ENCODE measurements at places on chromosomes 6 and 20.
A peak's percentile ranks its signal among the peaks of the same experiment; 100 is the strongest.

- no peak for DNase-seq
These were observed 15.5 kb downstream of the TMEM63B start for GRCh38 chr6:44142835-44143234.

GRCh38 chr6:24936641-24937317 is 1.0 kb upstream of the RIPOR2 start:
- DNase-seq: no peak

DNA sequence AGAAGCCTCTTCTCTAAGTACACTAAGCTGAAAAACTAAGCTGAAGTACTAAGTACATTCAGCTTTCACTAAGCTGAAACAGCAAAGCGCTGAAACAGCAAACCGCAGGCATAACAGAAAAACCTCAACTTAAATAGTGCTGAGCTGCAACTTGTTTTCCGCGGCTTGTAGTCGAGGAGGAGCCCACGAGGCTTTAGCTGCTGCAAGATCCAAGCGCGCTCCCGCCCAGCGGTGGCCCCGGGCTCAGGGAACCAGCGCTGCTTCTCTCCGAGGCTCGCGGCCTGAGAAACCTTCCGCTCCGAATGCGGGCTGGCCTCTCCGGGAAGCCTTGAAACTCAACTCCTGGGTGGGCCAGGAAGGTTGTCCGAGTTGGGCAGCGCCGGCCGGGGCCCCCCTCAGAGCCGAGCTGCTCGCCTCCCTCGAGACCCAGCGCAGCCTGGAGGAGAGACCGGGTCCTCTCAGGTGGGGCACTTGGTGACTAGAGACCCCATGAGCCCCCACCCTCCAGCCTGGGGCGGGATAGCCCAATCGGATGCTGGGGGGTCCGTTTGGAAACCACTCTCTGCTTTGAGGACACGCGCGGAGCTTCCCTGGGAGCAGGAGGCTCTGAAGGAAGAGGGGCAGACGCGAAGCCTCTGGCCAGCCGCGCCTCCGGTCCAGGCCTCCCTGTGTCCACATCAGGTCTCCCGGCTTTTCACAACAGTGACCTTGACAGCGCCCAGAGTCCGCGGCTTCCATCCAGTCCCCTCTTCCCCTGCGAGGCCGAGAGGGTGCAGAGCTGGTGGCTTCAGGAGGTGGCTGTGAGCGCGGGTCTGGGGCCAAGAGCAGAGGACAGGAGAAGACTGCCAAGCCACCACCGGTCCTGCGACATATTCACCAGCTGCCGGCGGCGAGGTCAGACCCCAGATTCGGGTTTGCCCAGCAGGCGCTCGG is 38.1 kb upstream of the HLA-E start:
- DNase-seq: no peak

- peak; percentile 32 for DNase-seq
These were observed 732 bp upstream of the STXBP5 start for GRCh38 chr6:147203311-147204059.

DNA sequence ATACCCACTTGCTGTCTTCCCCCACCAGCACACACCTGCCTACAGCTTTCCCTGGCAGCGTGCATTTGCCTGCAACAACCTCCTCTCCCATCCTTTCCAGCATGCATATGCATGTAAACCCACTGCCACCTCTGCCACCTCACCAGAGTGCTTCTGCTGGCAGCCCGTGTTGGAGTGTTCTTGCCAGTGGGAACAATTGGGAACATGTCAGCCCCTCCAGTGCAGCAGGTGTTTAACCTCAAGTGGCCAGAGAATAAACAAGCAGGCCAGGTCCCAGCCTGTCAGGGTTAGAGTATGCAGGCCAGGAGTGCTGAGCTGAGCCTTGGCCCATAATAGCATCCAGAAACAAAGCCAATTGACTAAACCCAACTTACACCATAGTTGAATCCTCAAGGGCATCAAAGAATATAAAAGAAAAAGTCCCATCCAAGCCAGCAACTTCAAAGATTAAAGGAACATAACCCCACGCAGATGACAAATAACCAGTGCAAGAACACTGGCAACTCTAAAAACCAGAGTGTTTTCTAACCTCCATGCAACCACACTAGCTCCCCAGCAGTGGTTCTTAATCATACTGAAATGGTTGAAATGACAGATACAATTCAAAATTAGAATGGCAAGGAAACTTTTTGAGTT is 1212.1 kb upstream of the CITED2 start:
- DNase-seq: no peak

GRCh38 chr6:116682334-116682712 is 1.3 kb downstream of the KPNA5 start:
- no peak for DNase-seq

- DNase-seq: no peak
These were observed 62.3 kb downstream of the ESR1 start for GRCh38 chr6:151869787-151870186.

GRCh38 chr6:38477680-38478260 is 162.0 kb downstream of the BTBD9 start:
- DNase-seq: no peak

- no peak for DNase-seq
These were observed 403.6 kb upstream of the GJE1 start for GRCh38 chr6:141729146-141729545.

DNA sequence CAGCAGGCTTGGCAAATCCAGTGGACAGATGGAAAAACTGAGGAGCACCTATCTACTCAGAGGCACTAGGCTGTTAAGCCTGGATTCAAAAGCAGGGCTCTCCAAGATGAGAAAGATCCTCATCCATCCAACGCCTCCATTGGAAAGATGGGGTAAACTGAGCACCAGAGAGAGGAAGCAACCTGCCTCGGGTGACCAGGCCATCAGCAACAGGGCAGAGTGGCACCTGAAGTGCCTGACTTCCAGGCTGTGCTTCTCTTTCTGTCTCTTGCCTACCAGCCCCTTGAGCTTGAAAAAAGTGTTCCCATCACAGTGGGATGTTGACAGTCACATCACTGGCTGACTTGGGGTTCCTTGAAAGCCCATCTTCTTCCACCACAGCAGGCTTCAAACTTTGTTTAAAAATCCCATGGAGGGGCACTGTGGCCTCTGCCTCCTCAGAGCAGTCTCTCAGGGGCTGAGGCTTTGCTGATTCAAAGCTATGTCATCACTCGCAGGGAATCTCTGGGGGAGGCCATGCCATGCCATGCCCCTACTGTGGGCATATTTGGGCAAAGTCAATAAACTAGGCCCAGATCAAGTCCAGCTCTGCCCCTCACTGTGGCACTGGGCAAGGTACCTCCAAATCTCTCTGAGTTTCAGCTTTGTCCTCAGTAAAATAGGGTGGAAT is 44.8 kb upstream of the TGM2 start:
- no peak for DNase-seq

GRCh38 chr6:110949679-110950285 is 8.7 kb upstream of the GTF3C6 start:
- DNase-seq: no peak

GRCh38 chr6:5838656-5839396 is 167.9 kb downstream of the NRN1 start:
- no peak for DNase-seq

GRCh38 chr6:158853880-158854213 is 34.7 kb upstream of the EZR start:
- no peak for DNase-seq

GRCh38 chr6:42771741-42772100 is 10.1 kb upstream of the BICRAL start:
- DNase-seq: no peak
